Mesendoderm (in vitro differentiated cells): ENCODE measurements at places on chromosomes 1 and 21.

GRCh38 chr1:10399444-10399941, 629 bp downstream of the PGD start:
- no peak for DNase-seq

- peak; percentile 59 for DNase-seq
Measured at GRCh38 chr1:115922801-115923200, 53.5 kb upstream of the SLC22A15 start.

DNA sequence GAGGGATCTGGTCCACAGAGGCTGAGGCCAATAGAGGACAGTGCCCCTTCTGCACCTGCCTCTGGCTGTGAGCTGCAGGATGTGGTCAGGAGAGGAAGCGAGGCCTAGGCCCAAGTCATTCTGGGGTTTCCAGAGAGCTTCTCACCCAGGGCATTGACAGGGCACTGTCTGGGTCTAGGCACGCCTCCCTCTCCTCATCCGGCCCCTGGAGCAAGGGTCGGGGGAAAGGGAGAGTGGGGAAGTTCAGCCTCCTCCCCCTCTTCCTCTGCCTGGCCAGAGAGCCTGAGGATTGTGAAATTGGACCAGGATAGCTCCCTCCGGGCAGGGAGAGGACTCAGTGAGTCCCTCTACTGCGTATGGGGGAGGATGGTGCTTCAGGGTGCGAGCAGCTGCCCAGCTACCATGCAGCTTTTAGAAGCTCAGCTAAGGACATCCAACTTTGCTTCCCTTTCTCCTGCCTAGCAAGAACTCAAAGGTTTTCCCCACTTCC, 6.3 kb upstream of the INAVA start:
- DNase-seq: peak; percentile 68

DNA sequence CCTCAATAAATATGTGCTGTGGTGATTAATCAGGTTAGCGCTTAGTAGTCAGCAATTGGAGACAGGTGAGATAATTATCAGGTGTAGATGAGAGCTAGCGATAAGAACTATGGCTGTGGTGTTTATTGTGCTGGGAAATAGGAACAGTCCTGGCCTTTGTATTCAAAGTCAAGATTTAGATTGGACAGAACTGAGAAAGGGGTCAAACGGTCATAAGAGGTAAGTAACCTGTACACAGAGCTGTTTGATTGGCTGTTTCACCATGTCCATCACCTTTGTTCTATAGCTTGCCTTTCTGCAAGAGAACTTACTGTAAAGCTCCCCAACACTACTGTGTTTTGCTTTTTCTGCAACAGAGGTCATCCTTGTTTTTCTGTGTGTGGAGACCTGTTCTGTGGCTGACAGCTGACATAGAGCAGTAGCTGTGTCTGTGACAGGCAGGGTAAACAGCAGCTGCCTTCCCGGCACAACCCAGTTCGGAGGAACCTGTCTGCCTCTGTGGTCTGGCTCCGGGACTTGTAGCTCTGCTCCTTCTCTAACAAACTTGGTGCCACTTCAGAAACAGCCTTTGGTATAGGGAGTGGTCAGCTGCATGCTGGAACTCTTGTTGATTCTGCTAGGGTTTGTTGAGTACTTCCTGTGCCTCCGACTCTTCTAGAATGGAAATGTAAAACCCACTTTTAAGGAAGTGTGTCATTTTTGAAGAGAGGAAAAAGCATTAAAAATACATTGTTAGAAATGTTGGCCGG, 21.1 kb upstream of the CDC42 start:
- DNase-seq: no peak

- DNase-seq: peak; percentile 84
Measured at GRCh38 chr1:64396817-64397216, 73.1 kb upstream of the CACHD1 start.

DNA sequence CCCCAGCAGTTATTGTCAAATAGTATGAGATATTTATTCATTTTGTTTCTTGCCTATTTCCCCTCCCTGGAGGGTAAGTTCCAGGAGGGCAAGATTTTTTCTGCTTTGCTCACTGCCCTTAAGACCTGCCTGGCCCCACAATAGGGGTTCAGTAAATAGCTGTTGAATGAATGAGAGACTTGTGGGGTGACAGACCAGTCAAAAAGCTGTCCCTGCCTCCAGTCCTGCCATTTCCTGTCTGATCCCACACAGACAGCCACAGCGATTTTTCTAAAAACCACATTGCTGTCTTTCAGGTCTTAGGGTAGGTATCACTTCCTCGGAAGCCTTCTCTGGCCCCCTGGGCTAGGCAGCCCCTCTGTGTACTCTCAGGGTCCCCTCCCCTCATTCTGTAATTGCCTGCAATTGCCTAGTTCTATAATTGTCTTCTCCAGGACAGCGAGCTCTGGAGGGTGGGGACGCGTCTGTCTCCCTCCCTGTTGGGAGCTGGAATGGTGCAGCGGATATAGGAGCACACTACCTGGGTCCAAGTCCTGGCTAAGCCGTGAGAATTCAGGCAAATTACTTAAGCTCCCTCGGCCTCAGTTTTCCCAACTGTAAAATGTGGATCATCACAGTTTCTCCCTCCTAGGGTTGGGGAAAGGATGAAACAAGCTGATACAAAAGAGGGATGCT, 1.8 kb upstream of the EXTL1 start:
- no peak for DNase-seq

- DNase-seq: peak; percentile 51
Measured at GRCh38 chr1:112396653-112397471, 848 bp downstream of the CTTNBP2NL start.

GRCh38 chr21:23108533-23108932, 2110.3 kb downstream of the NCAM2 start:
- no peak for DNase-seq

DNA sequence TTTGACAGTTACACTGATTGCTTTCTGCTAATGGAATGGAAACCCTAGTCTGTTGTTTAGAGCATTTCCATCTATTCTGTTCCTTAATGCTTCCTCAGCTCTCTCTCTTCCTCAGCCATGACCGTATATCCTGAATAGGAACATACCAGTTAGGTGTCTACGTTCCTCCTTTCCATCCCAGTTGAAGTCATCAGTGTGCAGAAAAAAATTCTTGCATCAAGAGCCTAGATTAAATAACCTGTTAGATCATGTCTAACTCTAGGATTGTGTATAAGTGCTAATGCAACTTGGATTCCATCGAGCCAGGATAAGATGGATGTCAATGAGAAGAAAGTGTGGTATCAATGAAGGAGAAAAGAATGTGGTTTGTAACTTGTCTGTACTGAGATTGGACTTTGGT, 18.7 kb downstream of the UBAP2L start:
- DNase-seq: no peak
